ENCODE measurements at places on chromosomes 1 and 21. TPM values are rescaled to one million over a fixed set of nuclear protein-coding genes. Genes with fewer than 3 reads are reported as not detected.
A peak's percentile ranks its signal among the peaks of the same experiment; 100 is the strongest.

DNA sequence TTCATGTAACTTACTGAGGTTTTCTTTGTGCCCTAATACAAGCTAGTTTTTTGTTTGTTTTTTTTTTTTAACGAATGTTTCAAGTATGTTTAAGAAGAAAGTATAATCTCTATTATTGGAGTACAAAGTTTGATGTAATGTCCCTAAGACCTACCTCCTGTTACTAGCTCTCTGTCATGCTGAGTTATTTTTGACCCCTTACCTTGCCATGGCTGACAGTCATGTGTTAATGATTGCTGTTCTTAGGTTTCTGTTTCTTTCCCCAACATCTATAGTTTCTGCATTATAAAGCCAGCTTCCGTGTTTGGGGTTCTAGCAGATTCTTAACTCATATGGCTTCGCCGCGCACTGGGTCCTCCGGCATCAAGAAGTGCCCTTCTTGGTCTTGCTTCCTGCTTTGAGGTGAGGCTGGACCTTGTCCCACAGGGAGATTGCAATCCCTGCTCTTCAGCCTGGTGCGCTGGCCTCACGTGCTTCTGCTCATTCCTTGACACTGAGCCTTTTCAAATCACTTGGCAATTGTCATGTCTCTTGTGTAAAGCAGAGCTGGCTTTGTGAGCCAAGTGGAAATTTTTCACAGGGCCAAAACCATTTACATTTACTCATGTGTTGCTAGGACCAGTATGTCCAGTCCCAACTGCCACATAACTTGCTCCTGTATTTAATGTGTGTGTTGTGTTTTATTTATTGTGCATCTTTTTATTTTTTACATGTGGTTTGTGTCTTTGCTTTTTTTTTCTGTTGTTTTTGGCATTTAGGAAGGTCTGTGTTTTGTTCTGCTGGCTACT, 135.0 kb upstream of the COL6A1 start:
- ATAC-seq: no peak

DNA sequence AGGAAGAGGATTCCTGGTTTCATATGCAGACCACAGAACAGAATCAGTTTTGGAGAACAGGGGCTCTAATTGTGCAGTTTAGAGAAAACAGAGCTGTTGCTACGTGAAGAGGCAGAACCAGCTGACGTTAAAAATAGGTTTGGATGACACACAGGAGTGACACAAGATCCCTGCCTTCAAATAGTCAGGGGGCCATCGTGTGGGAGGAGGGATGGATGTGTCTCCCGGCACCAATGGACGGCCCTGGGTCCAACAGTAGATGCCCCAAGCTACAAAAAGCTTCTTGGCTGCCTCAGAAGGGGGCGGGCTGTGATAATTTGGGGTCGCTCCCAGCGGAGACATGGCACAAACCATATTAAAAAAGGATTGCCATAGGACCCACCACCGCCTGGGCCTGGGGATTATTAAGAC, 87.8 kb downstream of the MRPL37 start:
- ATAC-seq: no peak

- peak; percentile 74 for ATAC-seq
Observed at GRCh38 chr1:9239622-9240401, 5.2 kb downstream of the H6PD start.

DNA sequence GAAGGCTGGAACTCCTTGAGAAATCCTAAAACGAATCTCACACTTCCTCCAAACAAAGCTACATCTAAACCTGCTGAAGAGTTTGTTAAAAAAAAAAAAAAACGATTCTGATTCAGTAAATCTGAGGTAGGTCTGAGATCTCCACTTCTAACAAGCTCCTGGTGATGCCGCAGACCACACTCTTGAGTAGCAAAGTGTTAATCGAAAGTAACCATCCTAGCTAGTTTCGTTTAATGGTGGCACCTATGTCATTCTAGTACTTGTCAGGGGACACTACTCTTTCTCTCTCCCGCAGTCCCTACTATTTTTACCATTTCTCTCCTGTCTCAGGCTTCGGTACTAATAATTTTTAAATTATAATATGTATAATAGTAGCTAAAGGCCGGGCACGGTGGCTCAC, 2.1 kb downstream of the CLCC1 start:
- peak; percentile 9 for ATAC-seq

Gene C1orf53
- 0.78 TPM for total RNA-seq

GRCh38 chr1:167643441-167643840, 13.4 kb downstream of the RCSD1 start:
- ATAC-seq: peak; percentile 44

Measured in activated T-helper 17 cell treated with anti-CD3 and anti-CD28 coated beads, Interleukin-2, amount 50 U/mL, for 72 hours (primary cell).